Uterus (tissue), 4 donors: ENCODE measurements at places on chromosomes 12 and 14. TPM values are rescaled to one million over a fixed set of nuclear protein-coding genes. Genes with fewer than 3 reads are reported as not detected.

GRCh38 chr14:23468704-23469126 is 788 bp upstream of the NGDN start:
- DNase-seq = no peak

GRCh38 chr12:27548301-27549199 is 24.5 kb downstream of the PPFIBP1 start:
- DNase-seq = no peak

DNA sequence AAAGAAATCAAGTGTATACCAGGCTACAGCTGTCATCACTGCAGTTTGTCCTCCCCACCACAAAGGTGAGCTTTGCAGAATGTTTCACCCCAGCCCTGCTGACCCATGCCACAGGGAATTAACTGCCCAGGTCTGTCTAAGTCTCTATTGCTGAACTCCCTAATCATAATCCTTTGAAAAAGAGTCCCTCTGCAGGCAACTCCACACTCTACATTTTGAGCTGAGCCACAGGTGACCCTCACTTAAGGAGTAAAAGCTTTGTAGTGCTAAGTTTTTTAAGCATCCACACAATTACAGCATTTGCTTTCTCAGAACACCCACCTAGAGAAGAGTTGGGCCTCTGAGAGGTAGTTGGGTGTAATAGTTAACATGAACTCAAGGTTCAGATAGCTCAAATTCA is 90.0 kb downstream of the C12orf50 start:
- no peak for DNase-seq

DNA sequence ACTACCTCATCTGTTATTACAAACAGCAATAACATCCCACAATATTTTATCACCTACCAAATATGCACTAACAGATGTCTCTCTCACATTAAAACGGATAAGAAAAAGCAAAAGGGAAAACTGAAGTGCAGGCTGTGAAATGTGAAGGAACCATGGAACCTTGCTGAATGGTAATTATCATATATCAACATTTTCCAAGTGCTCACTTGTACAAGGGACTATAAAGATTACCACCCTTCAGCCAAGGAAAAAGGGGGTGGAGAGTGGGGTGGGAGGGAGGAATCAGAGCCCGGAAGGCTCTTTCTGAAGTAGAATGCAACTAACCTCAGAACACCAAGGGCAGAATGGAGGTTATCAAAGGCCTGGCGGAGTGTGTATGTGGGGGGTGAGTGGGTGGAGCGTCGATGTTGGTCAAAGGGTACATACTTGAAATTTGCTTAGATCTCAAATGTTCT is 1.2 kb downstream of the SNX6 start:
- DNase-seq = no peak

DNA sequence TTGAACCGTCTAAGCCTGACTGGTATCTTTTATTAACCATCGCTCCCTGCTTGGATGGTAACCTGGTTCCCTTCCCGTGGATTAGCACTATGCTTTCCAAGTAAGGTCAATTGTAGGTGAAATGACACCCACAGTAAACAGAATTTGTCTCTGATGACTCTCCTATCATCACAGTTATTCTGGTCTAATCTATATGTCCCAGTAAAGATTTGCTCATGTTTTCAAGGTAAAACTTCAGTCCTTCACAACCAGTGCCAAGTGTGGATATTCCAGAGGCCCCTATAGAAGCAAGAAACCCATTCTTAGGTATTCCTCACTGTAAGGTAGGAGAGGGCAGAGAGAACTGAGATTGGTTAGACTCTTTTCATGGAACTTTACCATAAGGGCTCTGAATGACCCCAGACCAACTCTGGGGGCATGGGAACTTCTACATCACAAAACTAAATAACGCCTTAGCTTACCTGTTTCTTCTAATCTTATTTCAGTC is 9.9 kb upstream of the HAUS4 start:
- no peak for DNase-seq

DNA sequence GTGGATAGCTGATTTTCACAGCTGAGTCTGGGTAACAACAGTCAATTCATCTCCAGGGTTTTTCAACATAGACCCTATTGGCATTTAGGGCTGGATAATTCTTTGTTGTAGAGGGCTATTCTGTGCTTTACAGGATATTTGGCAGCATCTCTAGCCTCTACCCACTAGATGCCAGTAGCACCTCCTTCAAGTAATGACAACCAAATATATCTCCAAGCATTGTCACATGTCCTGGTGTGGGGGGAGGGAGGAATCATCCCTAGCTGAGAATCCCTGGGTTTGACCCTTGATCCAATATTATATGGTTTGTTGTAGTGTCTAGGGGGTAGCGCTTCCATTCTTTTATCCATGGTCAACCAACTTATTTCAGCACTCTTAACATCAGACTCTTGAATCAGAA is 157.2 kb downstream of the ANO4 start:
- DNase-seq = no peak

DNA sequence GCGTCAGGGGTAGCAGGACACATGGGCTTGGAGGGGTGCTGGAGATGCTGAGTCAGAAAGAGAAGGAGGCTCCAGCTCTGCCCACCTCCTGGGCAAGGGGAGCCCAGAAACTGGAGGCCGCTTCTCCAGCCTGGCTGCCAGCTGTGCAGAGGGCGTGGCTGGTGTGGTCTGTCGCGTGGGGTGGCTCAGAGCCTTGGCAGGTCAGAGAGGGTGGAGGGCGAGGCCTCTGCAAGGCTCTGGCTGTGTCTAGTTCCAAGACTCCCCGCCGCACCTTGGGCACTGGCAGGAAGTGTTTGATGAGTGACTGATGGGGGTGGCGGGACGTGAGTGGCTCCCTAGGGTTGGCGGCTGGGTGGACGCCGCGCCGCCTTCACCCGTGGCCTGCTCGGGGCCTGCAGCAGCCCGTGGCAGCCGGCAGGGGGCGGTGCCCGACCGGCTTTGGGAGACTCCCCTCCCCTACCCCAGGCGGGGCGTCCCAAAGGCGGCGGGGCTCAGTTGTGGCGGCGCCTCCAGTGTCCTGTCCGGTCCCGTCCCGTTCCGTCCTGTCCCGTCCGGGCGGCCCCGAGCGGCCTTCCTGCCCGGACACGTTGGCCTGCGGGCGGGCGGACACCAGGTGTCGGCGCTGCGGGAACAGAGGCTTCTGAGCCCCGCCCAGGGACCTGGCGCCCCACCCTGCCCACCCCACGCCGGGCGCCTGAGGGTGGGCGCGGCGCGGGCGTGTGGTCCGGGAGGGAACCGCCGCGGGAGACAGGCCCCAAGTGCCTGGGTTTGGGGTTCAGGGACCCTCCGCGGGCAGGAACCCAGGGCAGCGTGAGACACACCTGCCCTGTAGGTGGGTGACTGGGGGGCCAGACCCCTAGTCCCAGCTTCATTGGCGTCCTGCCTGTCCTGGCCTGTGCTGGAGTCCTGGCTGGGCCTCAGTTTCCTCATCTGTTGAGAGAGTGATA is 39.7 kb downstream of the KRT80 start:
- DNase-seq = peak; percentile 58

GRCh38 chr12:30110498-30110897 is 326.8 kb upstream of the TMTC1 start:
- DNase-seq = no peak

GRCh38 chr14:89166633-89167032 is 250.4 kb downstream of the FOXN3 start:
- DNase-seq = no peak

GRCh38 chr14:55638665-55639064 is 58.7 kb downstream of the KTN1 start:
- no peak for DNase-seq

DNA sequence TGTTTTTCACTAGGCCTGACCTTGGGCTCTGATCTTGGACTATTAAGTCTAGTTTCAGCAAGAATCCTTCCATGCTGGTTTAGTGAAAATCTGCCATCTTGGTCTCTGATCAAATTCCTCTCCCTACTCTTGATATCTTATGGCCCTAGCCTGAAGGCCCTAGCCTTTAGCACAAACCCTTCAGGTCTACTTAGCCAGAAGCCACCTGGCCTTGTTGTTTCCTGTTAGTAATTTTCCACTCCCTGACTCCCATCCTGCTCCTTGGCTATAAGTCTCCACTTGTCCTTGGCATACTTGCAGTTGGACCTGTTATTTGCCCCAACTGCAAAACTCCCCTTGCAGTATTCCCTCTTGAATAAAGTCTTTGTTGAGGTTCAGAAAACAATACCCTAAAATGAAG is 241.4 kb downstream of the ADAMTS20 start:
- no peak for DNase-seq

- no peak for DNase-seq
Measured at GRCh38 chr12:103401421-103401820, 94.3 kb downstream of the C12orf42 start.

DNA sequence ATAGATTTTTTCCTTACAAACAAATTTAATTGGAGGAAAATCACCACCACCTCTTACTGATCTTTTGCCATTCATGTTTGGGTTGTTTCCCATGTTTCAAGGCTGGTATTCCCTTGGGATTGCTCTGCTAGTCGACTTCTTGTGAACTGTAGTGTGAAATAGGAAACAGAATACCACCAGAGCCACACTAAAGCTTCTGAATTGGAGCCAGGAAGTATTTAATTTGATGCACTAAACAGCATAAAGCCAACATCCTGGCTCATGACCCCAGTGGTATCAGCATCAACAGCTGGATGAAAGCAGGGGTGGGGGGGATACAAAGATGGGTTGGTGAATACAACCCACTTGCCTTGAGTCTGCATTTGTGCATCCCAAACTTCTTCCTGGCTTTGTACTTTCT is 127.5 kb downstream of the TBC1D30 start:
- DNase-seq = no peak

DNA sequence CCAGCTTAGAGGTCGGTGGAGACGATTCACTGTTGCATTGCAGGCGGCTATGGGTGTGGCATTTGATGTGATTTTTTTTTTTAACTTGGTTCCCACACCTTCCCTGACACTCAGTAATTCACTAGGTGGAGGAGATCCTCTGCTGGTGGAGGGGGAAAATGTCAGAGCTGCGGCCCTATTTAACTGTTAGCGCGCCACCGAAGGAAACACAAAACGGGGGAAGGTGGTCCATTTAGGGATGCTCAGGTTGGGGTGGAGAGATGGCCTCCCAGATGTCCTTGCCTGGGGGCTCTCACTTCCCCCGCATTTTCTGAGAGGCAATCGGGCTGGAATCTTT is 4.3 kb upstream of the HOXC12 start:
- DNase-seq = no peak

- peak; percentile 56 for DNase-seq
Measured at GRCh38 chr12:121794534-121795033, 1.1 kb upstream of the RHOF start.

GRCh38 chr12:72406111-72406510 is 133.9 kb downstream of the TRHDE start:
- DNase-seq = no peak

DNA sequence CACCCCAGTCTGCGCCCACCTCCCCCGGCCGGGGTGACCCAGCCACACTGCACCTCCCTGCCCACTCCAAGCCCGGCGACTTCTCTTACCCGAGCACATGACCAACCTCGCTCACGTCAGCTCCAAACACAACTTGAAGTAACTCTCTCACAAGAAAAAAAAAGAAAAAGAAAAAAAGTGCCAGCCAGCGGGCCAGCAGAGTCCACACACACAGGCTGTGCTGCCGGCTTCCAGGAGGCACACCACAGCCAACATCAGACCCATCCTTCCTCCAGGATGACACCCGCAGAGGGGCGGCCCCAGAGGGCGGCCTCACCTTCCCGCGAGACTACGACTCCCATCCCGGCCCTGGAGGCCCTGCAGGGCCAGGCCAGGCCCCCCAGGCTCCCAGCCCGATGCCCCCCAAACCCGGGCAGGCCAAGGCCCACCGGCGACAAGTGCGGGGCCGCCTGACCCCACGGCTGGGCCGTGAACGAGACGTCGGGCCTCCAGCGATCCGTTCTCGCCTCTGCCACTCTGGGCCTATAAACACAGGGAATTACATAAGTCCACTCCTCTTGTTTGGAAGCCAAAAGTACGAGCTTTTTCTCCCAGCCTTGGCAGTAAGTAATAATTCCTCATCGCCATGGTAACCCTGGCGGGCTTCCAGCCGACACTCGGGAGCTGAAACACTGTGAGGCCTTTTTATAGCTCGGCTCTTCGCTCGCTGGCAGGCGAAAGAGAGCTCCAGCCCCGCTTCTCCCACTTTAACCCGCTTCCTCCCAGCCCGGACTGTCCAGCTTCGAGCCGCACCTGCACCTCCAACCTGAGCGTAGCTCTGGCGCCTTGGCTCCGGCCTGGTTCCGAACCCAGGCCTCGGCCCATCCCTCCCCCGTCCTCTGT is 49.1 kb downstream of the NCOR2 start:
- peak; percentile 100 for DNase-seq

DNA sequence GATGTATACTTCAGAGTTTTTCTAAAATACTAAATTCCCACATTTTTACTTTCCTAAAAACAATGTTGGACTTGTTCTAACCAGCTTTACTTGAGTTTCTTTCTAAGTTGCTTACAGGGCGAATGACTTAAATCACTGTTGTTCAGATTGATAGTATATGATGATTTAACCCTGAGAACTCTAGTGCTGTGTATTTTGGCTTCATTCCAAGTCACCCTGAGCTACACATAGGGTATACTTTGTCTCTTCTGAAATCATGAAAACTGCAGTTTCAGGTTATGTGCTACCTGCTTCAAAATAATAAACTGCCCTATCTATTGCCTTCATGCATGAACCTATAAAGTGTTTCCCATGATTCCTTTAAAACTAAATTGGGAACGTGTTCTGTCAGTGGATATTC is 162.5 kb upstream of the PDE3A start:
- no peak for DNase-seq

DNA sequence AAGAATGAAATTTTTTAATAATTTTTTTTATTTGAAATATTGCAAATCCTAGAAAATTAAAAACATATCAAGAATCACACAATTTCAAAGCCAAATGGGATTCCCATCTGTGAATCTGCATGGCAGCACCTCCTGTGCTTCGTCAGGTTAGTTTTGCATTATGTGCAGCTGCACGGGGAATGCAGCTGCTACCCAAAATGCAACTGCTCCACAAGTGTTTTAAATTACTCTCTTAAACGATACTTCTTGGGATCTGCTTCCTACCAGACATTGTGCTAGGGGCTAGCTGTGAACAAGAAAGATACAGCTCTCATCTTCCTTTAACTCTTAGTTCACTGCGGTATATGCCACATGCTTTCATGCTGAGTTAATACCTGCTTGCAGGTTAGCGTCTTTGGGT is 154.2 kb downstream of the CRADD start:
- DNase-seq = no peak

GRCh38 chr14:21543963-21544362 is 17.8 kb upstream of the SALL2 start:
- DNase-seq = no peak

GRCh38 chr14:97581016-97581415 is 783.8 kb downstream of the VRK1 start:
- DNase-seq = no peak

- DNase-seq = no peak
Measured at GRCh38 chr12:110421159-110421661, 17.7 kb upstream of the ANAPC7 start.

DNA sequence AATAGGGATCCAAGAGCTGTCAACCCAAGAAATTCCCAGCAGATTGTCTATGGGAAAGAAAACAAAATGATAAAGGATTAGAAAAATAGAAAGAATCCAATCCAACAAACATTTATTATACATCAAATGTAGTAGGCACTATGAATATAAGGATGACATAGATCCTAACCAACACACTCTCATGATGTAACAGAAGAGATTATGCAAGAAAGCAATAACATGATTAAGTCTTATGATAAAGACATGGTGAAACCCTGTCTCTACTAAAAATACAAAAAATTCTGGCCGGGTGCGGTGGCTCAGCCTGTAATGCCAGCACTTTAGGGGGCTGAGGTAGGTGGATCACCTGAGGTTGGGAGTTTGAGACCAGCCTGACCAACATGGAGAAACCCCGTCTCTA is 2.7 kb downstream of the MED6 start:
- DNase-seq = no peak

PAH gene
- total RNA-seq = 0.18 TPM

TMEM63C gene
- total RNA-seq = 0.98 TPM

SOX5 gene
- 69.5 TPM for total RNA-seq

PSMB5 gene
- 79.2 TPM for total RNA-seq

MYO1A gene
- total RNA-seq = 0.59 TPM

NPFF gene
- not detected for total RNA-seq
